ENCODE measurements at places on chromosomes 1 and 21. TPM values are rescaled to one million over a fixed set of nuclear protein-coding genes. Genes with fewer than 3 reads are reported as not detected.

DNA sequence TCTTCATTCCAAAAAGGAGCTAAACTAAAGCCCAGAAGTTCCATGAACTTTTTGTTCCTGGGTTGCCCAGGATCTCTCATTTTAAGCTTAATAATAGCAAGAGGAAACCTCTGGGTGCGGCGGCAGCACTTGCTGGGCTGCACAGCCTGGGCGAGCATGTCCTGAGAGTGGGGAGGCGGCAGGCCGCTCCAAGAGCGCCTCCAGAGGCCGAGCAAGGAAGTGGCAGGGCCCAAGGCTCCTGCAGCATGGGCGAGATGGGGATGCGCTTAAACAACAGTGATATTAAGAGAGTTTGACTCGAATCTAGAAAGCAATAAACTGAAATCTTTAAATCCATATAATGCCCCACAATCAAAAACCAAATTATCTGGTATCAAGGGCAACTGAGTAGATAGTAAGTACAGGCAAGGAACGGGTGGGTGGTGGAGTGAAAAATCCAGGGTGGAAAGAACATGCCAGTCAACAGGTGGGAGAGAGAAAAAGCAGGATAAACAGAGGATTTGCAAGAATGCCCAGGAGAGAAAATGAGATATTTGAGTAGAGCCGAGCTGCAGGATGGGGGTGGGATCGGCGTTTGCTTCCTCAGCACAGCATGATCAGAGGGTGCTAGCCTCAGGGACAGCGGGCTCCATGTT lies 14.1 kb upstream of the TNR start:
- DNase-seq = no peak

- no peak for DNase-seq
Observed at GRCh38 chr1:30054126-30054525, 669.3 kb downstream of the MATN1 start.

DNA sequence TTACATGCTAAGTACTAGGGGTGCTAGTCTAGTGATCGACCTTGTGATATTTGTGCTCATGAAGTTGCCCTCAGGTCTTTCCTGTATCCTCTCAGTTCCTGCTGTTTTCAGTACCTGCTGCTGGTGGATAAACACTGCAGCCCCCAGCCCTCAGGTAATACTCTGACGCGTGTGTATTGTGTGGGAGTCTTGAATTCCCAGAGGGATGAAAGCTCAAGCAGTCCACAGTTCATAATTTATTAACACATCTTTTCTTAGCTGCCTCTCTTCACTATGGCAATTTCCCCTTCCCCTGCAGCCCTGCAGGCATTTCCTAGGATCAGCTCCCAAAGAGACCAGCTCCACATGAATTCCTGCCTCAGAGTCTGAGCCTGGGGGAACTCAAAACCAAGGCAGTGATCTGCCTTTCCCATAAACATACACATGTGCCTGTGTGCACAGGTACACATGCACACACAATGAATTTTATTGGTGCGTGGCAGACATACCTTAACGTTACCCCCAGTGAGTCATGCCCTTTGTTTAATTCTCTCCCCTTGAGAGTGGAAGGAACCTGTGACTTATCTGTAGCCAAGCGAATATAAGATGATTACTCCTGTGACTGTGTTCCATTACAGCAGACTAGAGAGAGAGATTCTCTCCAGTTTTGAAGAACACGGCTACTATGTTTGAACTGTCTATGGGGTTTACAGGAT lies 14.1 kb upstream of the HMGCS2 start:
- no peak for DNase-seq

- DNase-seq = no peak
Observed at GRCh38 chr1:39076799-39077148, 50.6 kb downstream of the NDUFS5 start.

DNA sequence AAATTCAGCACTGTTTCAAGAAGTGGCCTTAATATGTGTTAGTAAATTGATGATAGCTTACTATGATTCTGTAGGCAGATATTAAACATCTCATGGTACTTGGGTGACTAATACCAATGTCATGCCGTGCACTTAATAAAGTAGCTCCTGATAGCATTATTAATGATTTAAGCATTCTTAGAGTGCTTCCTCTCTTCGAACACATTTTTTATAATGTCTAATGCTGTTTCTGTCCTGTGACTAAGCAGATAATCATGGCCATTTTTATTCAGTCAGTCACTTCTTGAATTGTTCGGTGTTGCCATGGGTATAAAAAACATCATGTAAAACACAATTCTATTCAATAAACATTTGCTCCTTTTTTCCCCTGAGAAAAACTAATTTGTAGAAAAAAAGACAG lies 804.6 kb upstream of the ADGRL4 start:
- DNase-seq = no peak

- DNase-seq = no peak
Observed at GRCh38 chr1:67721112-67721511, 36.1 kb downstream of the GADD45A start.

GRCh38 chr1:235002706-235003300 lies 125.8 kb downstream of the TOMM20 start:
- DNase-seq = no peak

- DNase-seq = peak; percentile 39
Observed at GRCh38 chr21:44874497-44875315, 1.2 kb upstream of the PTTG1IP start.

GRCh38 chr1:82317671-82318070 lies 516.9 kb downstream of the ADGRL2 start:
- DNase-seq = no peak

- no peak for DNase-seq
Observed at GRCh38 chr1:175040324-175040879, 17.2 kb upstream of the MRPS14 start.

GRCh38 chr1:86429122-86429725 lies 5.3 kb downstream of the CLCA2 start:
- no peak for DNase-seq

GRCh38 chr1:93690921-93691789 lies 9.5 kb upstream of the BCAR3 start:
- DNase-seq = no peak

OR10Z1 gene
- total RNA-seq = not detected

DENND2D gene
- total RNA-seq = 349 TPM

TNFRSF8 gene
- total RNA-seq = 6.0 TPM

BARHL2 gene
- total RNA-seq = not detected

ITLN1 gene
- total RNA-seq = not detected

CLCN6 gene
- 15.7 TPM for total RNA-seq

FHAD1 gene
- not detected for total RNA-seq
